ENCODE measurements at places on chromosomes 4 and X.

- DNase-seq, result no peak
Observed at GRCh38 chr4:106032851-106033286, 137.6 kb downstream of the NPNT start.

GRCh38 chr4:147289181-147289580 is 191.7 kb upstream of the EDNRA start:
- DNase-seq, result no peak

GRCh38 chr4:169975838-169976796 is 50.1 kb downstream of the MFAP3L start:
- DNase-seq, result no peak

GRCh38 chr4:61877893-61878292 is 677.8 kb downstream of the ADGRL3 start:
- DNase-seq, result no peak

- DNase-seq, result no peak
Observed at GRCh38 chrX:72495046-72495445, 77.6 kb downstream of the HDAC8 start.

GRCh38 chrX:39577206-39577984 is 520.4 kb downstream of the BCOR start:
- DNase-seq, result no peak

DNA sequence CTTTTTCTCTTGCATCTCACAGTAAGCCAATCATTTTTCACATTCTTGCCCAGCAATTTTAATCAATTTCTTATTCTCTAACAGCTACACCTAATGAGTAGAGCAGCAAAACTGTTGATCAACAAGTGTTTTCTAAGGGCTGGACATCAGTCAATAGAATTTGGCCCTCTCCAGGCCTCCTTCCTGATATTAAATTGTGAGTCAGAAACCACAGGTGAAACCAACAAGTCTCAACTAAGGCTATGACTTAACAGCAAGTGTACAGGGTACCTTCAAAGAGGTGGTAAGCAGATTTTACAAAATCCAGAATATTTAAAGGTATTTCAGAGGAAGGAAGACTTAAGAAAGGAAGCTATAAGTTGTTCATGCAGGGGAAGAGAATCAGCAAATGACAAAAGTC is 156.5 kb upstream of the ARHGAP24 start:
- no peak for DNase-seq

DNA sequence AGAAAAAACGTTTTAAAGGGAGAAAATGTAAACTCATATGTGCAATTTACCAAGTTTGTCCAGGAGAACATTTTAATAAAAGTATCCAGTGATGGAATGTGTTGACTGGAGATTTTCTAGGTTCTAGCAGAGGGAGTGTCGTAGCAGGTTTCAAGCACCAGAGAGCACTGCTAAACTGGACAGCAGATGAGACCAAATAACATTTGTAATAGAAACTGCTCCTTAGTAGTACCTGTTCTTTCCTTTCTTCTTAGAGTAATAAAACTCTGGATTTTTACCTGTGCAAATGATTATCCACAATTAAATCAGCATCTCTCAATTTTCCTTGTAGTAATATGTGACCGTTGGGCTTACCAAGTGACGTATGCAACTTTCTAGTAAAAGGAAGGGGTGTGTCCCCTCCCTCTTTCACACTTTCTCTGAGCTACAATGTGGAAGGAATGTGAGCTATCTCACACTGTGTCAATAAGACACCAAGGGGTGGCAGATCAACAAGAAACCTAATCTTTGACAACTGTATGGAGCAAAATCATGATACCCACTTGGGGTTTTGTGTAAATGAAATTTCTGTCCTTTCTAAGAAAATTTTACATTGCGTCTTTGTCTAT is 9.5 kb downstream of the HPGDS start:
- DNase-seq, result no peak

DNA sequence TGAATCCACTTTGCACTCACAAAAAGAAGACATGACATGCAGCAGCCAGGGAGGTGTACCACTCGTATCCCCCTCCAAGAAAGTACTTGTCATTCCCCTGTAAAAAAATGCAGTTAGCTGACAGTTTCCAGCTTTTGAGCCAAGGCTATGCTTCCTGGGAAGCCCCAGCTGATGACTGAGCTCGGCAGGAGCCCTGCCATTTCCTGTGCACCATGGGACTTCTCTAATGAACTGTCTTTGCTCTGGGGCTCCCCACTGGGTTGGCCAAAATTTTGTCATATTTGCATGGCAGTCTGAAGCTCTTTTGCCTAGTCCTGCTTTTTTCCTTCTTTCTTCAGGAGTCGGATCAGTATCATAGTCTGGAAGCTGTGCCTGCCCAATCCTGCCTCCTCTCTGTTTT is 104.5 kb upstream of the MAOA start:
- DNase-seq, result no peak

GRCh38 chr4:137347371-137347770 is 184.9 kb downstream of the PCDH18 start:
- no peak for DNase-seq

GRCh38 chr4:185566425-185566824 is 31.1 kb upstream of the PDLIM3 start:
- DNase-seq, result peak; percentile 15

GRCh38 chrX:140157611-140158010 is 192.3 kb upstream of the CXorf66 start:
- no peak for DNase-seq

GRCh38 chr4:98529970-98530569 is 128.3 kb downstream of the TSPAN5 start:
- no peak for DNase-seq

GRCh38 chrX:153933748-153934147 is 1.1 kb downstream of the NAA10 start:
- no peak for DNase-seq

- DNase-seq, result no peak
Observed at GRCh38 chr4:1608196-1608820, 75.8 kb downstream of the FAM53A start.

DNA sequence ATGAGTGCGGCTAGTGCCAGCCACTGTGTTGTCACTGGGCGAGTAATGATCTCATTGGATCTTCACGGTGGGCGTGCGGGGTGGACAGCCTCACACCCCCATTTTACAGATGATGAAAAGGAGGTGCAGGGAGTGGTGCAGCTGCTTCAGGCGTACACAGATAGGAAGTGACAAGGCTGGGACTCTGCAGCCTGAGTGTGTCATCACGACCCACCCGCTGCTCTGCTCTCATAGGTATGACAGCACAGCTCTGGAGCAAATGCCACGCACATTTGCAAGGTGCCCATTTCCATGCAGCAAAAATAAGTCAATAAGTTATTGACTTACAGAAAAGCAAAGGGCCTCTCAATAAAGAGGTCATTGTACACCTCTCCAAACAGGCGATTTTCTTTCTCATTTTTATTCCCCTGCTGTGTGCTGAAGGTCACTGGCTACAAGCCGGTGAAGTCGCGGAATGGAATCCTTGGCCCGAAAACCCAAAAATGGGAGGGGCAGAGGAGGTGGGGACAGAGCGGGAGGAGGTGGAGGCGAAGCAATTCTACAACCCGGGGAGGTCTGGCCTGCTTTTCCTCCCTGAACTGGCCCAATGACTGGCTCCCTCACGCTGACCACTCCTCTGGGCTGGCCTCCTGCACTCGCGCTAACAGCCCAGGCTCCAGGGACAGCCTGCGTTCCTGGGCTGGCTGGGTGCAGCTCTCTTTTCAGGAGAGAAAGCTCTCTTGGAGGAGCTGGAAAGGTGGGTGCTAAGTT is at the start of gene SOD3:
Gene SOD3, plus strand, starts transcription at position 658 of the 750 bp plus-strand sequence. CDS start 3,949 bp downstream, outside the sequence.
- no peak for DNase-seq

- no peak for DNase-seq
Observed at GRCh38 chrX:120302434-120302833, 8.8 kb downstream of the TMEM255A start.

DNA sequence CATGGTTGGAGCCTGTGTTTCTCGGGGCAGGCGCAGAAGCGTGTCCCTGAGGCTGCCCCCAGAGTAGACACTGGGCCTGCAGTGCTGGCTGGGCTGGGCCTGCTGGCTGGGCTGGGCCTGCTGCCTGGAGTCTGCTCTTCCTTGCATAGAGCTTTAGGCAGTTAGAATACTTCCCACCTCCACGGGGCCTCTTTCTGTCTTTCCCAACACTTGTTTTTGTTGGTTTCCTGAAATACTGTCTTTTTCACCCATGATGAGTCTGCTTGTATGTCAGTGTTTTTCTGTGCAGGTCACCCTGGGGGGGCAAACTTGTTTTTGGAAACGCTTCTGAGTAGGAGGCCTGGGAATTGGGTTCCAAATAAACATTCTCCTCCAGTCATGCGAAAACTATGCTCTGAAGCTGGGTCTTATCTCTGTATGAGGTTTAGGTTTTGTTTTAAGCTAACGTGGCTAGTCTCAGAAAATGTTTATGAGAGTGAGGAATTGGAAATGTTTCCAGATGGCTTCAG is 32.2 kb downstream of the TRMT44 start:
- DNase-seq, result no peak

DNA sequence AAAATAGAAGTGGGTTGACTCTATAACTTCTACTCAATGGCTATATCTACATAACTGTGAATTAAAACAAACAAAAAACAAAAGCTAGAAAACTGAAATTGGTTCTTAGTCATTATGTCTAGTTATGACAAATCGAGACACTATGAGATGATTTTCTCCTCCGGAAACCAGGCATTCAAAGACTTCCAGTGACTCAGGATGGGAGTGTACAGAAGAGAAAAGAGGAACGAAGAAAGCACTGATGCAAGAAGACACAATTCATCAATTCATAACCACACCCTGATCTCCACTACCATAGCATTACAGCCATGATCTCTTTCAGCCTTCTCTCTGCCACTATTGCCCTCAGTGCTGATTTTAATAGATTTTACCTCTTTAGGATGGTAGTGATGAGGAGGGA is 253.6 kb downstream of the CBLL2 start:
- no peak for DNase-seq

All from stimulated activated CD8-positive, alpha-beta memory T cell treated with anti-CD3 and anti-CD28 coated beads, Interleukin-7, amount 100 ng/mL, for 48 hours (primary cell).